Putamen (tissue), 1 donor: ENCODE measurements at places on chromosomes 4 and X.

- no peak for DNase-seq
These were observed 137.5 kb downstream of the BCOR start for GRCh38 chrX:39960219-39960618.

DNA sequence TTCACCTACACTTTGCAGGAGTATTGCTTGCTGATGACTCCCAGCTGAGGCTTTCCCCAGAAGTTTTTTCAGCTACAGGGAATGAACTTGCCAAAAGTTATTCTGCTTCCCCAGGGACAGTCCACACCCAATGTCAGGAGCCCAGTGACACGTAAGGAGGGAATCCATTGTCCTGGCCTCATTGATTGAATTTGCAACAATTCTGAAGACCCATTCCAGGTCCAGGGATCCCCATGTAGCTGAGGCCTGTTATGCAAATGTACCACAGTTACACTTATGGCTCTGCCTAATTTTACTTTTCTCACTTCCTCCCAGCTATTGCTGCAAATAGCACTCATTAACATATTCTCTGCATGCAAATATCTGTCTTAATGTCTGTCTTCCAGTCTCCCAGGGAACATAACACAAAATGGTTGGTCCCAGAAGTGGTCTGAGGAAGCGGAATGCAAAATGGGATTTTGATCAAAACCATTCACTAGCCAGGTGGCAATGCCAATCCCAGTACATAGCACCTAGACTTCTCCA, 113.7 kb upstream of the ACTRT1 start:
- DNase-seq: no peak

DNA sequence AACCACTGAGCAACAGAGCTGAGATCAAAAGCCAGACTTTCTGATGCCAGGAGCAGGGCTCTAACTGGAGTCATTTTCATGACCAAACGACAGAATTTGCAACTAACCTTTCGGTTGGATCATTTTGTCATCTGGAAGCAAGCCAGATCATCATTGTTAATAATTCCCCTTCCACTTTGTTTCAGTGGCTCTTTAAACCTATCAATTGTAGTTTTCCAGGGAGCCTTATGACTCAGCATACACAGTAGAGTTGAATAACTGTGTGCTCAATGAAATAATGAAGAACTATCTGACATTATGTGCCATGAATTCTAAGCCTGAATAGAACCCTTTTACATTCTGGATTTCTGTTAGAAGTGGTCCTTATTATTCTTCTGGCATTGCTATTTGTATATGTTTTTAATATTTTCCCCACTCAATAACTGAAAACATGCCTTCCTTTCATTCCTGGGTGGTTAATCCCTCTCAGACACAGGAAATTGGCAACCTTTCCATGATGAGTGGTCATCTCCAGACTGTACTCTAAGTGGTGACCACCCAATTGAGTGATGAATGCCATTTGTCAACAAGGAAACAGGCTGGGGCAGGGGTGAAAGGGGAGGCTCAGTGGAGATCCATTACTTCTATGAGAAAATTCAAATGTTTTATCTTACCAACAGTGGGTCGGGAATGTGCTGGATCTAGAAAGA, 431.8 kb downstream of the BCOR start:
- no peak for DNase-seq

DNA sequence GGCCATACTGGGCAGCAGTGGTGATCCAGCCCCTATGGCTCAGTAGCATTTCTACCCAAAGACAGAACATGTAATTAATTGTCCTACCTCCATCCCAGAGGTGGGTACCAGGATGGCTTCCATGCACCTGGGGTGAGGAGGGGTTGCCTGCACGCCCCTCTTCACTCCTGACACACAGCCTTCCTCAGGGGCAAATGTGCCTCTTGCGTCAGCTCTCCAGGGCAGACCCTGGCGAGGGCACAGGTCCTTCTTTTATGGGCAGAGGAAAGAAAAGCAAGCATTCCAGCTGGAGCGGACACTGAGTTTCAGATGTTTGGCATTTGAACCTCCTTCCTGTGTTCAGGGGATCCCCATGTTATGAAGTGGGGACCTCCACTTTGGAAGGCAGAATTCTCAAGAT, 95.6 kb downstream of the PHKA2 start:
- DNase-seq: no peak

DNA sequence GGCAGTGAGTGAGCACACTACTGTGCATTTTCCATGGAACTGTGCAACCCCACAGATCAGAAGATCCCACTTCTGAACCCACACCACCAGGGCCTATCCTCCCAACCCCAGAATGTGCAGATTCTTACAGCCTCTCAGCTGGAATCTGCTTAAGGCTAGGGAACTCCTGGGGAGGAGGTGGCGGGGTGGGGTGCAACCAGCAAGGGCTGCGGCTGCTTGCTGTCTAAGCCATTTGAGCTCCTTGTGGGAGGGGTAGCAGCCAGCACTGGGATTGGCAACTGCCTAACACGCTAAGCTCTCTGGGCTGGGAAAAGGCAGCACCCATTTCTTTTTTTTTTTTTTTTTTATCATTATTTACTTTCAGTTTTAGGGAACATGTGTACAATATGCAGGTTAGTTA, 353.3 kb downstream of the RAB28 start:
- no peak for DNase-seq

DNA sequence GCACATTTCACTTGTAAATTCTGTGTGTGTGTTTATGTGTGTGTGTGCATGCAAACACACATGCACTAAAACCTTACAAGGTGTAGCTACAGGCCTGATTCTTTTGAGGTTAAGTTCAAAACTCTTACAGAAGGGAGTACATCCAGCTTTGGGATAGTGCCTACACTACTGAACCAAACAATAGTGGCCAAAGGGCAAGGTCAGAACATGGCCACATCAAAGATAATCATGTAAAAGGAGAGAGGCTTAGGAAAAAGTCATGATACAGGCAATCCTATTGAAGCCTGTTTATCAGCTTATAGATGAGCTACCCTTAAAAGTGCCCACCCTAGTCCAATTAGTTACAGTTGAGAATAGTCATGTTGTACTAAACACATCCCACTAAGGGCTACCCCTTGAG, 139.6 kb downstream of the IDS start:
- no peak for DNase-seq

- no peak for DNase-seq
These were observed 622.4 kb downstream of the BCOR start for GRCh38 chrX:39475372-39475771.

- no peak for DNase-seq
These were observed 227.9 kb upstream of the ANKRD50 start for GRCh38 chr4:124940387-124940786.

- no peak for DNase-seq
These were observed 53.1 kb upstream of the TMEM33 start for GRCh38 chr4:41881981-41882624.

DNA sequence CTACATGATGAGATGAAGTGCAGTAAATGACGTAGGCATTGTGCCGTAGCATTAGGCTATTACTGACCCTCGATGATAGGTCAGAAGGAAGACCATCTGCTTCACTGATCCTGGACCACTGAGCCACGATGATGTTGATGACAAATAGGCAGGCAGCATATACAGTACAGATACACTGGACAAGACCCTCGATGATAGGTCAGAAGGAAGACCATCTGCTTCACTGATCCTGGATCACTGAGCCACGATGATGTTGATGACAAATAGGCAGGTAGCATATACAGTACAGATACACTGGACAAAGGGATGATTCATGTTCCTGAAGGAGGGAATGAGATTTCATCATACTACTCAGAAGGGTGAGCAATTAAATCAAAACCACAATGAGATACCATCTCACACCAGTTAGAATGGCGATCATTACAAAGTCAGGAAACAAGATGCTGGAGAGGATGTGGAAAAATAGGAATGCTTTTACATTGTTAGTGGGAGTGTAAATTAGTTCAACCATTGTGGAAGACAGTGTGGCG, 50.9 kb downstream of the BEND4 start:
- DNase-seq: no peak

GRCh38 chr4:80732010-80732409, 298.5 kb upstream of the BMP3 start:
- DNase-seq: no peak

GRCh38 chr4:136637071-136637777, 895.1 kb downstream of the PCDH18 start:
- no peak for DNase-seq

DNA sequence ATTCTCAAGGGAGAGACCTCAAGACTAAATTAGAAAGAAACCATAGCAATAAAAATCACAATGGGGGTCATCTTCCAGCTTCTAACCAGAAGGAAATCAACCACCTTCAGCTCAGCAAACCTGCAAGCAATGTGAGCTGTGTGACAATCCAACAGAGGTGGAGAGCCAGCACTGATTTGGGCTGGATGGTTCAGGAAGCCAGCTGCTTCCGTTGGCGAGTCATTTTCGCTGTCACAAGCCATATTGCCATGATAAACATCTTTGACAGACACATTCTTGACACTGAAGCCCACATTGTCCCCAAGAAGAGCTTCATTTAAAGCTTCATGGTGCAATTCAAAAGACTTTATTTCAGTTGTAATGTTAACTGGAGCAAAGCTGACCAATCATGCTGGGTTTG, 22.7 kb downstream of the F8A1 start:
- DNase-seq: no peak
